Activated naive CD4-positive, alpha-beta T cell treated with anti-CD3 and anti-CD28 coated beads, Interleukin-2, amount 10 ng/mL, durations not matched to agents 7 days and 5 days (primary cell): ENCODE measurements at places on chromosomes 6 and 20.

DNA sequence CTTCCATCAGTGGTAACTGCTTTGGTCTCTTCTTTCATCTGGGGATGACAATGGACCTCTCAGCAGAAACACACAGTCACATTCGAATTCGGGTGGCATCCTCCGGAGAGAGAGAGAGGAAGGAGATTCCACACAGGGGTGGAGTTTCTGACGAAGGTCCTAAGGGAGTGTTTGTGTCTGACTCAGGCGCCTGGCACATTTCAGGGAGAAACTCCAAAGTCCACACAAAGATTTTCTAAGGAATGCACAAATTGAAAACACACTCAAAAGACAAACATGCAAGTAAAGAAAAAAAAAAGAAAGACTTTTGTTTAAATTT, 6.1 kb downstream of the EDN1 start:
- no peaks in the 10 kb centered on the region for H3K36me3 ChIP-seq
- no peak for DNase-seq
- H3K27me3 ChIP-seq, result peaks cover 24% of the 10 kb centered on the region
- no peaks in the 10 kb centered on the region for H3K4me1 ChIP-seq
- no peak overlapping the region for H3K4me3 ChIP-seq

GRCh38 chr6:20687494-20687893, 153.2 kb downstream of the CDKAL1 start:
- no peak overlapping the region for H3K4me3 ChIP-seq
- H3K4me1 ChIP-seq, result peaks cover 16% of the 10 kb centered on the region
- DNase-seq, result no peak
- H3K27me3 ChIP-seq, result no peaks in the 10 kb centered on the region

DNA sequence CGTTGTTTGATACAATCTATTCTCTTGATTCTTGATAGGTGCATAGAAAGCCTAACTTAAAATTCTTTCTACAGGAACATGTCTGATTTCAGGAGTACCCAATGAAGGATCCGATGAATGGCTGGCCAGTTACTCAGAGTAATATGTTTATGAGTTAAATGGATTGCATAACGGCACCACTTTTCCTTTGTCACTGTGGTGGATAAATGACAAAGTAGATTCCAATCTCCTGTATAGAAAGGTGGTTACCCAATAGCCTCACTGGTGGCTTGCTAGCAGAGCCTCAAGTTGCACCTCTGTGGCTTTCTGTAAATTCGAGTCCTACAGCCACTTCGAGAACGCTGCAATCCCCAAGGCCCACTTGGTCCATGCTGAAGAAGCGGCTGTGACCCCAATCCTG, 28.4 kb downstream of the LHFPL5 start:
- peaks cover 33% of the 10 kb centered on the region for H3K36me3 ChIP-seq
- no peaks in the 10 kb centered on the region for H3K27me3 ChIP-seq
- no peak overlapping the region for H3K27ac ChIP-seq
- no peaks in the 10 kb centered on the region for H3K4me1 ChIP-seq
- H3K4me3 ChIP-seq, result no peak overlapping the region

DNA sequence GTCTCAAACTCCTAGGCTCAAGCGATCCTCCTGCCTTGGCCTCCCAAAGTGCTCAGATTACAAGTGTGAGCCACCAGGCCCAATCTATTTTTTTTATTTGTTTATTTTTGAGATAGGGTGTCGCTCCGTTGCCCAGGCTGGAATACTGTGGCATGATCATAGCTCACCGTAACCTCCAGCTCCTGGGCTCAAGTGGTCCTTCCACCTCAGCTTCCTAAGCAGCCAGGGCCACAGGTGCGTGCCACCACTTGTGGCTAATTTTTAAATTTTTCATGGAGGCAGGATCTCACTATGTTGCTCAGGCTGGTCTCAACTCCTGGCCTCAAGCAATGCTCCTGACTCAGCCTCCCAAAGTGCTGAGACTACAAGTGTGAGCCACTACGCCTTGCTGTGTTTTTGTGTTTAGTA, 9.8 kb downstream of the KIF3B start:
- DNase-seq, result no peak
- no peaks in the 10 kb centered on the region for H3K27me3 ChIP-seq
- peaks cover 7% of the 10 kb centered on the region for H3K36me3 ChIP-seq
- H3K27ac ChIP-seq, result peak overlapping the region; percentile 14
- H3K4me3 ChIP-seq, result no peak overlapping the region
- peaks cover 33% of the 10 kb centered on the region for H3K4me1 ChIP-seq

DNA sequence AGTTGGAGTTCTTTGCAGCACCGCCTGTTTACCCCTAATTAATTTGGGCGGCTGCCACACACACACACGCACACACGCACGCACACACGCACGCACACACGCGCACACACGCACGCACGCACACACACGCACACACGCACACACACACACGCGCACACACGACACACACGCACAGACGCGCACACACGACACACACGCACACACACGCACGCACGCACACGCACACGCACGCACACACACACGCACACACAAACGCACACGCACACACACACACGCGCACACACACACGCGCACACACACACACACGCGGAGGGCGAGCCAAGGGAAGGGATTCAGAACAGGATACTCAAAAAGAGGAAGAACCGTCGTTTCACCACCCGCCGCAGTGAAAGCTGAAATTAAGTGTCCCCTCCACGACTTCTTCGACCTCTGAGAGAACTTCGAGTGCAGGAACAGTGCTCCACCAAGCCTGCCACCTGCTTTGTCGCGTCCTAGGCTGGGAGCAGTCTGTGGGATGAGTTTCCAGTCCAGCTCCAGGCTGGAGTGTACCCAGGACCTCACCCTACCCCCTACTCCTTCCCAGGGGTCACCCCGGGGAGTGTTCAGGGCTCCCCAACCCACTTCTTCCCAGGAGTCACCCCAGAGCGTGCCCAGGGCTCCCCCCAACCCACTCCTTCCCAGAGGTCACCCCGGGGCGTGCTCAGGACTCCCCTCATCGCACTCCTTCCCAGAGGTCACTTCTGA, 1.1 kb downstream of the RNASET2 start:
- peak overlapping the region; percentile 86 for H3K4me3 ChIP-seq
- peak overlapping the region; percentile 98 for H3K27ac ChIP-seq
- H3K4me1 ChIP-seq, result peaks cover 84% of the 10 kb centered on the region
- peak; percentile 53 for DNase-seq

DNA sequence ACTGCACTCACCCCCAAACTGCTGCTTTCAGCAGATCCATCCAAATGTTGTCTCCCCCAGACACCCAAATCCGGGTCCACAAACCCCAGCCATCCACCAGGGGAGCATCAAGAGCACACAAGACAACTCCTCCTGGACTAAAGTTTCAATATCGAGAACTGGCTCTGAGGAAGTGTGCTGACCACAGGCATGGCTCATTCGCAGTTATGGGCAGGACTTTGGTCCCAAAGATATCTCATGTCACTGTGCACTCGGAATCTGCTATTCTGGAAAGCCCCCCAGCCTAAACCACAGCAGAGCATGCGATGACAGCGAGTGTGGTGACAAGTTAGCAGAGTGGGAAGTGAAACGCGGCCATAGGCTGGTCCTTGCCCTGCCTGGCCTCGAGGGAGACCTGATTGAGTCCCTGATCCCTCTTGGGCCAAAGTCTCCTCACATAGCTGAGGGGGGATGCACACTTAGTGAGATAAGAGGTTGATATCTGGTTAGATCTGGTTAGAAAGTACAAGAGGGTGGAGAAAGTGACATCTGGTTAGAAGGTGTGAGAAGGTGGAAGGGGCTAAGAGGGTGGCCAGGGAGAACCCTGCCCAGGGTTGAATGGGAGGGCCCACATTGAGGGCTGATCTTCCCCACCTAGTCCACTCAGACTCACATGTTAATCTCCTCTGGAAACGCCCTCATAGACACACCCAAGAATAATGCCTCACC, 149.7 kb downstream of the MRPL14 start:
- no peak overlapping the region for H3K4me3 ChIP-seq
- H3K27ac ChIP-seq, result no peak overlapping the region
- no peaks in the 10 kb centered on the region for H3K4me1 ChIP-seq
- no peaks in the 10 kb centered on the region for H3K36me3 ChIP-seq
- H3K27me3 ChIP-seq, result peaks cover 52% of the 10 kb centered on the region

DNA sequence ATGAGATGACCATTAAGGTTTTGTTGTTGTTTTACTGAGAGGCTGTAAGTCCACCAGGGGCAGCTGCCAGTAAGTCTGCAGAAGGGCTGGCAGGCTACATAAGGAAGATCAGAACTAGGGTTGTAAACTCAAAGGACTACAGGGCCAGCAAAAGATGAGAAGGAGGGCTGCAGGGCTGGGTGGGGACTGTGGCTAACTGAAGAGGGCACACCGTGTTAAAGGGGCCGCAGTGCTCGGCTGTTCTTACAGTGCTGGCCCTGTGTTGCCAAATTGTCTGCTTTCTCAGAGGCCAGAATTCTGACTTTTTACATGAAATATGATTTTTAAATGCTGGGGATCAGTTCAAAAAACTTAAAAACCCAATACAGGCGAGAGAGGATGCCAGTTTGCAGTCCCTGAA, 25.5 kb upstream of the ZNF318 start:
- no peak overlapping the region for H3K27ac ChIP-seq
- H3K36me3 ChIP-seq, result no peaks in the 10 kb centered on the region
- H3K27me3 ChIP-seq, result peaks cover 62% of the 10 kb centered on the region
